ENCODE measurements at places on chromosomes 1 and 21.

DNA sequence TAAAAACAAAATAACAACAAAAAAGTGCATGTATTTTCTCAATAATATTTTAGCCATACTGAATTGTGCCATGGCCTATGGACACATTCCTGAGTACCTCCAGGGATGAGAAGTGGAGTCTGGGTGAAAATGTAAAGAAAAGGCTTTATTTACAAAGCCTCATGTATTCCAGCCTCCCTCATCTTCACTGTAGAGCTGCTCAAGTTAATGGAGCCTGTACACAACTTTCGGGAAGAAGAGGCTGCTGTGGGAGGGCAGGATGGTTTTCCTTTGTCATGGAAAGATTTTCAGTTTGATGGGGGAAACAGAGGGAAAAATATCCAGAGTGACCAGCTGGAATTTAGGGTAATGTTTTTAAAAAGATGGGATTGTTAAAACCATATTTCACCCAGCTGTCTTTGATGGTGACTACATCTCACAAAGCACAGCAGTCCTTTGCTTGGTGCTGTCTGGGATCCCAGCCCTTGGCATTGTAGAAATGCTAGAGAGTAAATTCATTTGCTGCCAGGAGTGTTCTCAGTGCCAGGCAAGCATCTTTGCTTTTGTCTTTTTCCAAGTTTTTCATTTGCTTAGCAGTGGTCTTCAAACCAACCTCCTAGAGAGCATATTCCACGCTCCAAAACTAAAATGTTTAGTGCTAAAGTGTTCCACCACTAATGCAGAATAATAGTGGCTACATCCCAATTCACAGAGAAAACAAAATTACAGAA lies 54.9 kb downstream of the DPT start:
- no peak for DNase-seq

DNA sequence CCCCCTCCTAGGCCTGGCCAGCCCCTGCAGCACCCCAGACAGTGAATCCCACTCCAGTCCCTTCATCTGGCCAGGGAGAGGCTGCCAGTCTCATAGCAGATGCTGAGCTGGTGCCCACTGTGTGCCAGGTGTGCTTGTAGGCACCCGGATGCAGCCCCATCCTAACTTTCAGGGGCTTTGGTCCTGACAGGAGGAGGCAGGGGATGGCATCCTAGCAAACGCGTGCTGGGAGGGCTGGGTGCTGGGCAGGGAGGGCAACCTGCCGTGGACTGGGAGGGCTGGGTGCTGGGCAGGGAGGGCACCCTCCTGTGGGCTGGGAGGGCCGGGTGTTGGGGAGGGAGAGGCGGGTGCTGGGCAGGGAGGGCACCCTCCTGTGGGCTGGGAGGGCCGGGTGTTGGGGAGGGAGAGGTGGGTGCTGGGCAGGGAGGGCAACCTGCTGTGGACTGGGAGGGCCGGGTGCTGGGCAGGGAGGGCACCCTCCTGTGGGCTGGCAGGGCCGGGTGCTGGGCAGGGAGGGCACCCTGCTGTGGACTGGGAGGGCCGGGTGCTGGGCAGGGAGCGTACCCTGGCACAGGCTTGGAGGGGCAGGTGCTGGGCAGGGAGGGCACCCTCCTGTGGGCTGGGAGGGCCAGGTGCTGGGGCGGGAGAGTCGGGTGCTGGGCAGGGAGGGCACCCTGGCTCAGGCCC lies 35.3 kb downstream of the SLC19A1 start:
- DNase-seq: no peak

- no peak for DNase-seq
Observed at GRCh38 chr1:206653715-206654459, 18.6 kb downstream of the DYRK3 start.

GRCh38 chr1:180188684-180189175 lies 34.1 kb downstream of the QSOX1 start:
- DNase-seq: no peak

DNA sequence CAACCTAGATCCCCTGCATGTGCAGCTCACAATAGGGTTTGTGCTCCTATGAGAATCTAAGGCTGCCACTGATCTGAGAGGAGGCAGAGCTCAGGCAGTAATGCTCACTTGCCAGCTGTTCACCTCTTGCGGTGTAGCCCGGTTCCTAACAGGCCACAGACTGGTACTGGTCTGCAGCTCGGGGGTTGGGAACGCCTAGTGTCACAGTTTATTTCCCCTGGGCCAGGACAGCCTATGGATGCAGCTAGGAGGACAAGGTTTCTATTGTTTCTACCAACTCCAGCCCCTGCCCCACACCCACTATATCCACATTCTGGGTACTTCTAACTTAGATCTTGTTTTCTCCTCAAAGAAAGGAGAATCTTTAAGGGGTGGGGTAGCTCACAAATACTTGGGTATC lies 58.7 kb upstream of the PRRC2C start:
- DNase-seq: no peak

- no peak for DNase-seq
Observed at GRCh38 chr1:174837386-174837785, 162.4 kb upstream of the CACYBP start.

DNA sequence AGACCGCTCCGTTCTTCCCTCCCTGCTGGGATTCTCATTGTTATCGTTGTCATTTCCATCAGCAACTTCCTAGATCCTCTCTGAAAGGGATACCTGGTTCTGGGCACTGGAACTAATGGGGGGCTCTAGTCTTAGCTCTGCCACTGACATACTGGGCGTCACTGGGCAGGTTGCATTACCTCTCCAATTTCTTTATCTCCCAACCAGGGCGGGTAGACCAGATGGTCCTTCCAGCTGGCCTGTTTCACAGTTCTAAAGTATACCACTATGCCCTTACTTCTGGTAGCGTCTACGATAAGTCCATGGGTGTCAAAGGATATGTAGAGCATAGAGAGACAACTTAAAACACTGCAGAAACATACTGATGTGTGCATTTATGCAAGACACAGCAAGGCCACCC lies 1.4 kb downstream of the GPR37L1 start:
- no peak for DNase-seq

GRCh38 chr21:45581322-45581712 lies 39.1 kb upstream of the SLC19A1 start:
- no peak for DNase-seq

GRCh38 chr1:50424884-50425375 lies 1.7 kb upstream of the DMRTA2 start:
- no peak for DNase-seq

GRCh38 chr1:40740039-40740996 lies 43.3 kb upstream of the KCNQ4 start:
- no peak for DNase-seq

GRCh38 chr1:26946270-26946669 lies 14.0 kb downstream of the KDF1 start:
- DNase-seq: no peak

DNA sequence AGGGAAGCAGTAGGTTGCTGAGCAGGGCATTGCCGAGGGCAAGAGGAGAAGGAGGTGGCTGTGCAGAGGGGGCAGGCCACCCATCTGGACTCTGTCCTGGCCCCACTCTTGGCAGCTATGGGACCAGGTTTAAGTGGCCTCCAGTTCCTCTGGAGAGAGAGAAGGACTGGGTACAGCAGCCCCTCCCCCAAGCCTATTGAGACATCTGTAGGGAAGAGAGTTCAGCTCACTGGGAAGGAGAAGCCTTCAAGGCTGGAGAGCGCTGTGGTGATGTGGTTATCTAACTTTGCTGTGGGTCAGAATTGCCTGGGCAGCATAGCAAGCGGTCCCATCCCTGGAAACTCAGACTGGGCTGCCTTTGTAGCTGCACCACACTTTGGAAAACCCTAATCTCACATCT lies 93.9 kb downstream of the KCNJ15 start:
- DNase-seq: no peak

DNA sequence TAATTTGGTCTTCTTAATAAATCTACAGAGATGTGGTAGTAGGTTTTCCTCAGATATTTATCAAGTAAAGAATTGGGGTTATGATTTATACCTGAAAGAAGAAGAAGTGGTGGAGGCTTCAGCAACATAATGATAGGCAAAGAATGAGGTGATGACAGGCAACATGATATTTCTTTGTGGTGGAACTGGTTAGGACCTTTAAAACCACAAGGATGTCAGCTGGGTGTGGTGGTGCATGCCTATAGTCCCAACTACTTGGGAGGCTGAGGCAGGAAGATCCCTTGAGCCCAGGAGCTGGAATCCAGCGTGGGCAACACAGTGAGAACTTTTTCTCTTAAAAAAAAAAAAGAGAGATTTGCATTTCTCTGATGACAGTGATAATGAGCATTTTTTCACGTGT lies 34.1 kb upstream of the COL11A1 start:
- DNase-seq: no peak

GRCh38 chr1:112397841-112398240 lies 1.8 kb downstream of the CTTNBP2NL start:
- DNase-seq: no peak

GRCh38 chr21:41581592-41582228 lies 73.8 kb upstream of the TMPRSS2 start:
- DNase-seq: no peak

DNA sequence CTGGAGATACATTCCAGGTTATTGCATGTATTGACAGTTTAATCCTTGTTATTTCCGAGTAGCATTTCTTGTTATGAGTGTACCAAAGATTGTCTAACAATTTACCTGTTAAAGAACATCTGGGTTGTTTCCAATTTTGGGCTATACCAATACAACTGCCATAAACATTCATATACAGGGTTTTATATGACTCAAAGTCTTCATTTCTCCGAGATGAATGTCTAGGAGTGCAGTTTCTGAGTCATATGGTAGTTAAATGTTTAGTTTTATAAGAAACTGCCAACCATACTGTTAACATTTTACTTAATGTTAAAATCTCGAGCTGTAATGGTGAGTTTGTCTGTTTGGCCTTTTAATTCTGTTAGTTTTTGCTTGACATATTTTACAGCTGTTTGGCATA lies 10.0 kb downstream of the RAB4A start:
- DNase-seq: no peak

DNA sequence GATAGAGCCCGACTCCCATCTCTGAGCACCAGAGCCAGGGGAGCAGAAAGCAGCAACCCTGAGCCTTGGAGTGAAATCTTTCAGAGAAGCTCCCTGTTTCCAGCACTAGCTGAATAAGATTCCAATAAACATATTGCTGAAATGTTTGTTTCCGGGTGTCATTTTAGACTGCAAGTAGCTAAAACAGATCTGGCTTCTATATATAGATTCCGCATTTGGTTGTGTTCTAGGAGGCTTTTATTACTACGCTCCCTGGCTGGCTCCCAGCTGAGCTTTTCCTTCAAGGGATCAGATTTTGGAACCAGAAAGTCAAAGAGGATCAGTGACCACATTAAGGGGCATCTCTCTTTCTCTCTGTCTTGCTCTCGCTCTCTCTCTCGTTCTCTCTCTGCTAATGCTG lies 88.2 kb downstream of the PAPPA2 start:
- no peak for DNase-seq

GRCh38 chr1:39852214-39852791 lies 31.0 kb downstream of the TRIT1 start:
- DNase-seq: peak; percentile 32

DNA sequence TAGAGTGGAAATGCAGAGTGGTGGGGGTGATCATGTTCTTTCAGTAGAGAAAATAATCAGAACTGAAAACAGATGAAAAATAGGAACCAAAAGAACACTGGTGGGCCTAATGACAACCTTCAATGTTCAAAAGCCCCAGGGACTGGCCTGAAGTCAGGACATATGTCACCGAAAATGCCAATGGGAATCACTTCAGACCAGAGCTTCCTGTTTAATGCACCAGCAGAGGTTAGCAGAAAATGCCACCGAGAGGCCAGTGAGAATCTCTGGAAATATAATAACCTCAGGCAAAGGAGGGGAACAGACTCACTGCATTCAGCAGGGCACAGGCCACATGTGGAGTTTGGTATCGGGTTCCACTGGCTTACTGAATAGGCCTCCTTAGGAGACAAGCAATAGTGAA lies 15.9 kb upstream of the CD58 start:
- DNase-seq: no peak

GRCh38 chr1:73205294-73205973 lies 923.1 kb upstream of the NEGR1 start:
- DNase-seq: no peak

DNA sequence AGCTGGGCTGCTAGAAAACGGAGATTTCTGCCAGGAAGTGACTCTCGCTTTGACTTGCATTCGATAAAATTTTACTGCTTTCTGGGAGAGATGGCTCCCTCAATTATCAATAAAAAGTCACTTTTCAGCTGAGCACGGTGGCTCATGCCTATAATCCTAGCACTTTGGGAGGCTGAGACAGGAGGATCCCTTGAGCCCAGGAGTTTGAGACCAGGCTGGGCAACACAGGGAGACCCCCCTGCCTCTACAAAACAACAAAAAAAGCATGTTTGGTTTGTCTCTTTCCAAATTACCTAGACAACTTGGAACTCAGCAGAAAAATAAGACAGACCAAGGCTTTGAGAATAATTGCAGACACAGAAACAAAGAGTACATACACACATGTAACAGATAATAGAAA lies 12.9 kb upstream of the ENSA start:
- no peak for DNase-seq

- DNase-seq: no peak
Observed at GRCh38 chr1:66373157-66373591, 160.8 kb upstream of the SGIP1 start.

GRCh38 chr1:36223381-36223995 lies 755 bp upstream of the THRAP3 start:
- no peak for DNase-seq

GRCh38 chr1:72281637-72282270 lies 585 bp downstream of the NEGR1 start:
- no peak for DNase-seq

GRCh38 chr1:75035536-75035935 lies 98.7 kb upstream of the LHX8 start:
- DNase-seq: no peak

- DNase-seq: no peak
Observed at GRCh38 chr1:78743626-78744025, 94.0 kb downstream of the IFI44 start.

DNA sequence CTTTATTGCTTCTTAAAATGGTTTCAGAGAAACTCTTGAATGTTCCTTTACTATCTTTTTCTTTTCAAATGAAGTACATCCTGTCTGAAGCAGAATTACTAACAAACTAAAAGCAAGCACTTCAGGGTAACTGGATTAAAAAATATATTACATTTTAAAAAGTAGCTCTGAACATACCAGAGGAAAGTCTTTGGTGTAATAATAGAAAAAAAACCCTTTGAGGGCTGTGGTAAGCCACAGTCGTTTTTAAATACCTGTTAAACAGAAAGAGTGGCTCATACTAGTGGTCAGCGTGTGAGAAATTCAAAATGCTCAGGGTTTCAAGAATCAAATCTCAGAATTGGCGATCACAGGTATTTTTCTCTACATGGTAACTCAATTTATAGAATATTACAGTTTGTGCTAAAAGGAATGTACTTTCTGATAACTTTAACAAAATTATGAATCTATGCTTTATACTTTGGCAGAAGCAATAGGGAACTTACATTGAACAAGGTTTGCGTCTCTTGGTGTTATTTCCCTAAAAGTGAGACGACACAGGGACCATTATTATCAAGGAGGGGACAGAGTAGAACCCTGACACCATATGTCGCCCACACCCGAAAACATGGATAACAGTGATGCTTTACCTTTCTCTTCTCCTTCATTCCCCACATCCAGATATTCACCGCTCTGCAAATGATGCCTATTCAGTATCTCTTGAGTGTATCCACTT lies 97.0 kb upstream of the DPH5 start:
- no peak for DNase-seq

Data from NCI-H1436 treated with DMSO at 0.1 percent for 48 hours (cell line).